ENCODE measurements at places on chromosomes 2 and 18.

DNA sequence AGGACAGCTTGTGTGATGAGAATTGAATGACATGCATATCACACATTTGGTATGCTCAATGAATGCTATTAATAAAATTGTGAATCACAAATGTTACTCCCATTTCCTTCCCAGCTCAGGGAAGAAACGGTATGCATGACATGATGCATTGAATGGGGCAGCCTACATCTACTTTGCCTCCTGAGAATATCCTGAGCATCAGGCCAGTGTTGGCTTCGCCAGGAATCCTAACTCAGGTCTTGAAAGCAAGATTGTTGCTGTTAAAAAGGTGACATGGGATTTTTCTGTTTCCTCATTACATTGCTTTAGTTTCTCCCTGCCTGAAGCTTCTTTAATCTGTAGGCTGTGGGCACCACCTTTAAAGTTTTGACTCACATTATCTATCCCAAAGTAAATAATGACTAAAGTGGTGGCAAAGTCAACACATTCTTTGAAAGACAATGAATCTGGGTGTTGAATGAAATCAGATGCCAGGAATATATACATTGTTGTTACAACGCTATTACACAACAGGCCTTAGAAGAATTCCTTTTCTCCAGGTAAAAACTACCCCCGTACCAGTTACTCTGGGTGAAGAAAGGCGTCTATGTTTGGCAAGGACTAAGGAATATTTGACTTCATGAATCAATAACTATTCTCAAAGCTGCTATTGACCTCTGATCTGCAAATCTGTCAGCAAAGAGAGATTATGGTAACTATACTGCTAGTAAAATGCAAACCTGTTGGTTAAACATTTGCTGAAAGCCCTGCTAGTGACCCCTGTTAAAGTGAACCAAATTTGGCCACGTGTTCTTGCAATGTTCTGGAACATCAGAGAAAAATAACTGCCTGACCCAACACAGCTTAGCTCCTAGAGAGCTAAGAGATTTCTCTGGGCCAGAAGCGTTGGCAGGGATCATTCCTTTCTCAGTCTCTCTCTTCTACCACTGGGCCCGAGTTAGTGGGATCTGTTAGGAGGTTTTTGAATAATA, 30.5 kb upstream of the NEDD4L start:
- no peak for DNase-seq

- no peak for DNase-seq
Observed at GRCh38 chr2:209648714-209649113, 122.9 kb upstream of the UNC80 start.

DNA sequence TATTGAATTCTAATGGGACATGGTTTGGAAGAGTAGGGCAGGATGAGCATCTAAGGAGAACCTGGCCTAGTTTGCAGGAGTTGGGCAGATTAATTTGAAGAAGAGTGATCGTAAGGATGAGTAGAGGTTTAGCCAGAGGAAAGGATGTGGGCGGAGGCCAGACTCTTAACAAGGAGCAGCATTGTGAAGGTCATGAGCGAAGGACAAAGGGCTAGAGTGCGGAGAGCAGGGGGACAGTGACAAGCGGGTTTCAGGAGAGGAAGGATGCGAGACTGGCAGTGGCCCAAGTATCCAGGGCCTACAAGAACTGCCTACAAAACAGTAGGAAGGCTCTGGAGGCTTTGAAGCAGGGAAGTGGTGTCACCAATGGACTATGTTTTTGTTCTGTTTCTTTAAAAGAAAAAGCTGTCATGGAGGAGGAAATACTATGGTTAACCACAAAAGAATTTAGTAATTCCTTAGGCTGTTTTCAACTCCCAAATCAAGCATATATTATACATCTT, 20.1 kb downstream of the SLC66A3 start:
- DNase-seq, result no peak

DNA sequence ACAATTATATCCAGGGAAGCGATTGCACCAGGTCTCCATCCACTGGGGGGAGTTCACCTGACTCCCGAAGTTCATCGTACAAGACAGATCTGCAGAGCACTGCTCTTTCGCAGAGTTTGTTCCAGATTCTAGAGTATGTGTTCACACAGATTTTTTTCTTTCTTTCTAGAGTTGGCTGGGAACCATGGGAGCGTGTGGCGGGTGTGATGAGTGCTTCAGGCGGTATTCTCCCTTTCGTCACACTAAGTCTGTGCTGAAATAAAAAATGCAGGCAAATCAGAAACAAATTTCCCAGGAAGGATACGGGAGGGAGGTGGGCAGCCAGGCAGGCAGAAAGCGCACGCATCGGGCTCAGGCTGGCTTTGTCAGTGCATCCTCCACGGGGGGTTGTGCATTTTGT, 129.8 kb upstream of the SOX11 start:
- no peak for DNase-seq

DNA sequence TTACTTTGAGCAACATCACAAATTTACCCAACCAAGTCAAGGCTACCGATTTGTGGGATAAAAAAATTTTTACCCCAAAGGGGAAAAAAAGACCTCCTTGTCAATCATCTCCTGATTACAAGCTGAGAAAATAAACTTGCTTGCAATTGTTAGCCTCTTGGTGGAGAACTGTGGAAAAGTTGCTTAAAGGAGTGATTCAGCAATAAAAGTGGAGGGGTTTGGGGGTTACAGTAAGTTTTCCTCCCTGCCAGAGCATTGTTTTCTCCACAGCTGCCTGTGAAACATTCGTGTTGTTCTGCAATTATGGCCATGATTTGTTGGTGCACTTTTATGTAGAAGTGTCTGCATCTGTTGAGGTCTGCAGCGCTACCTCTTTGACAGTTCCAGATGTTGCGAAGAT, 82.6 kb downstream of the EN1 start:
- DNase-seq, result no peak

- no peak for DNase-seq
Observed at GRCh38 chr2:218074031-218074430, 5.0 kb downstream of the RUFY4 start.

GRCh38 chr18:25826823-25827222, 263.6 kb downstream of the SS18 start:
- DNase-seq, result no peak

DNA sequence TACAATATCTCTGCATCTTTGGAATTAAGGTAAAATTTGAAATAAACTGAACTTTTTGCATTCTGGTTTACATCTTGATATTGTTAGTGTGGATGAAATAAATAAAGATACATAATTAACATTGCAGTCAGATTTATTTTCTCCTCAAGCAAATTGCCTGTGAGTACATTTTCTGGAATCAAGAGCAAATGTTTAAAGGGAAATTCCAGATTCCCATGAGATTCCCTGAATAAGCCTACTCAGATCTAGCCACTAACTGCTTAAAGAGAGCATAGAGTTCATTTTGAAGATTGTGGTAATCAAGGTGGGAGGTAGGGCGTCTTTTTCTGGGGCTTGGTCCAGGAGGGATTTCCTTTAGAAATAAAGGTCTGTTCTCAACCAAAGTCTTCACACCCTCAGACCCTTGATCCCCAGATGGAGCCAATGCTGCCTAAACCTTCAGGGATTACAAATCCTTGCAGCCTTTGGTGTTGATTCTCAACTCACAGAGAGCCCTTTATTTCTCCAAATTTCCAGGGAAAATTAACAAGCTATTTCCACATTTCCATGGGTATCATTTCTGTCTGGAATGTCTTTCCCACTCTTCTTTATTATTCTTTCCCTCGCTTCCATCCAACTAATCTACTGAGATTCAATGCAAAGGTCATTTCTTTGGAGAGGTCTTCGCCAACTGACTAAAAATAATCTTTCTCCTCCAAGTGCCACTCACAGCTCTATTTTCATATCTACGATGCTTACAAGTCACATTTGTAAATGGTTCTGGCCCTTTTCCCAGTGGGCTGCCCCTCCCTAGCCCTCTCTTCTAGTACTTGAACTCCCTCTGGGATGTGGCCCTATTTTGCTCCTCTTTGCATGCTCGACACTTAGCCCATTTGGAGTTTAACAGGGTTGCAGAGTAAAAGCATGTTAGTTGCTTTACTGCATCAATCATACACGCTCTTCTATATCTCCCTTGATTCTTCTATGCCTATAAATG, 79.8 kb upstream of the SPATS2L start:
- DNase-seq, result no peak

- DNase-seq, result no peak
Observed at GRCh38 chr18:5622905-5623304, 79.1 kb upstream of the EPB41L3 start.

- DNase-seq, result no peak
Observed at GRCh38 chr2:224722250-224722649, 6.1 kb upstream of the CCDC195 start.

- no peak for DNase-seq
Observed at GRCh38 chr2:164843346-164843911, 1.8 kb upstream of the COBLL1 start.

GRCh38 chr2:72570413-72570812, 255.4 kb downstream of the EXOC6B start:
- DNase-seq, result no peak

DNA sequence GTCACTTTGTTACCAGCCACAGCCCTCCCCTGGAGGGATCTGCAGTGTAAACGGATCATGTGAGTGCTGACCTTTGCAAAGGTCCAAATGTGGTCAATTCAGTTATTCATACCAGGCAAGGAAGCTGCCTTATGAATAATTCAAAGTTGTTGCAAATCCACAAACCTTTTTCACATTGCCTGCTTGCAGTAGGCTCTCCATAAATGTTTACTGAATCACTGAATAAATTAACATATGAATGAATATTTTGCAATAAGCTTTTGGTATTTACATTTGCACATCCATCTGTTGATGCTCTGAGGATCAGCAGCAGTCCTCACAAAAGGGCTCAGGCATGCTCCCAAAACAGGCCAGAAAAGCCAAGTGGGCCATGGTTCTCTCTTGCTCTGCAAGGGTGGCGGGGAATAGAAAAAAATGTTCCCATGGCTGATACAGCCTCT, 156.8 kb downstream of the VAPA start:
- no peak for DNase-seq
